Effector CD8-positive, alpha-beta T cell (primary cell): ENCODE measurements at places on chromosomes 12 and 14.
A peak's percentile ranks its signal among the peaks of the same experiment; 100 is the strongest.

DNA sequence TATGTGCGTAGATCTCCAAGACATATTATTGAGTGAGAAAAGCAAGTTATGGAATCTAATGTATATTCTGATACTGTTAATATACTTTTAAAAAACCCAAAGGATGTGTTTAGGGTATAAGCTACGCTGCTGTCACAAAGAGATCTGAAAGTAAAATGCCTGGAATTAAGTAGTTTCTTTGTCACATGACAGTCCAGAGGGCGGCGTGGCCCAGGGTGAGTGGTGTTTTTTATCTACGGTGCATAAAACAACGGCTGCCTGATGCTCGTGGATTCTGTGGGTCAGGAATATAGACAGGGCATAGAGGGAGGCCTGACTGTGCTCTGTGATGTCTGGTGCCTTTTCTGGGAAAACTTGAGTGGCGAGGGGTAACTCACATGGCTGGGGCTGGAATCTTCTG lies 21.3 kb downstream of the TMEM120B start:
- DNase-seq: no peak

- no peak for DNase-seq
Measured at GRCh38 chr12:47189728-47190127, 110.0 kb upstream of the AMIGO2 start.

- DNase-seq: peak; percentile 80
Measured at GRCh38 chr12:14769969-14770495, 33.2 kb downstream of the WBP11 start.

- no peak for DNase-seq
Measured at GRCh38 chr12:129305851-129306250, 452.6 kb downstream of the GLT1D1 start.

- DNase-seq: no peak
Measured at GRCh38 chr12:27554421-27555186, 30.6 kb downstream of the PPFIBP1 start.

DNA sequence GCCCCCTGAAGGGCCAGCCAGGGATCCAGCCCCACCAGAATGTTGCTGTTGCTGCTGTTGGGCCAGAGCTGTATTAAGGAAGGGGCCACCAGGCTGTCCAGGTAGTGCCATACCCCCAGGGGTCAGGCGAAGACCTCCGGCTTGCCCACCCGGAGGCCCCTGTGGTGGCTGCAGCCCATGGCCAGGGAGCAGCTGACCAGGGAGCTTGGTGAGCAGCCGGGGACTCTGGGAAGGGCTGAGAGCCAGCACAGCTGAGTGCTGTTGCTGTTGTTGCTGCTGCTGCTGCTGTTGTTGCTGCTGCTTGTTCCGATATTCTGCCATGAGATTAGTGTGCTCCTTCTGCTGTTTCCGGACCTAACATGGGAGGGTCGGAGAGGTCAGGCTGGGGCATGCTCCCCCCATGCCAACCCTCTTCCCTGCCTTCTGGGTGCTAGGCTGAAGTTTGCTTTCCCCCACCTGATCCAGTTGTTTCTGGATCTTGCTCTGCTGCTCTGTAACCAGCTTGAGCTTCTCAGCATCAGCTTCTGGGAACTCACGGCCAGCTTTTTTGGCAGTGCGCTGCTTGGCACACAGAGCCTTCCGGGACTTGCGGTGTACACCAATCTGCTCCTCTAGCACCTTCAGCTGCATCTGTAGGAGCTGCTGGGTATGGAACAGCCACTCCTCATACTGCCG lies 15.2 kb upstream of the PRKAG1 start:
- DNase-seq: no peak

- DNase-seq: no peak
Measured at GRCh38 chr12:52011602-52012214, 5.0 kb downstream of the TAMALIN start.

DNA sequence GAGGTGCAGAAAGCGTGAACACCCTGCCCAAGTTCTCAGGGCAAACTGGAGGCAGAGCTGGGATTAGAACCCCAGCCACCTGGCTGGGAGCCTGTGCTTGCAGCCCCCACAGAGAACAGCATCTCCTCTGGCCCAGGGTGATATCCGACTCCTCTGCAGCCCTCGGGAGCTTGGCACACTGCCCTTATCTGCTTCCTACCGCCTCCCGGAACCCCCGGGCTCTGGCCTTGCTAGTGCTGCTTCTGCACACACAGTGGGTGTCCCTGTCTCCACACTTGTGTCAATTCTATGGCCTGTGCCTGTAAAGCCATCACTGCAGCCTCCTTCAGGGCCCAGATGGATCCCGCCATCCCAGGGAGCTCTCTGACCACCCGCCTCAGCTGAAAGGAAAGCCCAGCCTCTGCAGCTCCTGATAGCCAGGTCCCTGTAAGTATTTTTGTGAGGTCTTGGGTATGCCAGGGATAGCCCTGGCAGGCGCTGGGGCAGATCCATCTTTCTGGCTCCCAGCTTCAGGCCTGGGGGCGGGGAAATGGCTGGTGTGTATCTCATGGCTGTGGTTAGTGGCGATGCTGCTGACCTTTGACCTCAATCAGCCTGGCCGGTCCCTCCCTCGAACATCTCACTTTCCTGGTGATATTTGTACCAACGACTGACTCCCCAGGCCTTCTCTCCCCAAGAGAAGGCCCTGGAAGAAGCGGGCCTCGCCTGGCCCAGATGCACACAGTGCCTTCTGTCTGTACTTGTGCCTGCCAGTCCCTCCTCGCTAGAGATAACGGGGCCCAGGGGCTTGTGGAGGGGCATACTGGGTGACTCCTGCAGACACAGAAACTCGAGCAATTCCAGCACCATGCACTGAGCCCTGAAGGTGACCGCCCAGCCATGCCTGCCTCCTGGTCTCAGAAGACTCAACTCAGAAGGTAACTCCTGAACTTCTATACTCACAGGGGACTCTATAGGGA lies 183.8 kb downstream of the CALM1 start:
- DNase-seq: no peak

DNA sequence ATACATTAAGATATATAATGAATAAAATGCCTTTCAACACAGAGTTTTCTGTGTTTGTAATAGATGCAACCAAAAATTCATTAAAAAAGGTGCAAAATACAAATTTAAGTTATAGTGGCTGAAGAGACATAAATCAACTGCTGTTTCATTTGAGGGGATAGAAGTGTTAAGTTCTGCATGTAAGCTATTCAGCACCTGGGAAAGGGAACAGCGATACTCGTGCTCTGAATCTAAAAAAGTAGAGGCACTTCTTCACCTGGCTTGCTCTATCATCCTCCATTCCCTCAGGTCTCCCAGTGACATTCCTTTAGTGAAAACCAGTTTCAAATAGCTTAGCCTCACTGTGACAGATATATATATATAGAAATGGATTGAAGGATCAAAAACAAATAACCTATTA lies 222.6 kb downstream of the ACSS3 start:
- DNase-seq: no peak

- no peak for DNase-seq
Measured at GRCh38 chr14:53355581-53356112, 202.5 kb upstream of the DDHD1 start.

GRCh38 chr12:13144266-13144828 lies 40.9 kb upstream of the GSG1 start:
- no peak for DNase-seq

- no peak for DNase-seq
Measured at GRCh38 chr12:15225136-15225862, 4.1 kb upstream of the RERG start.

- no peak for DNase-seq
Measured at GRCh38 chr12:107351713-107352112, 258.4 kb upstream of the CRY1 start.

DNA sequence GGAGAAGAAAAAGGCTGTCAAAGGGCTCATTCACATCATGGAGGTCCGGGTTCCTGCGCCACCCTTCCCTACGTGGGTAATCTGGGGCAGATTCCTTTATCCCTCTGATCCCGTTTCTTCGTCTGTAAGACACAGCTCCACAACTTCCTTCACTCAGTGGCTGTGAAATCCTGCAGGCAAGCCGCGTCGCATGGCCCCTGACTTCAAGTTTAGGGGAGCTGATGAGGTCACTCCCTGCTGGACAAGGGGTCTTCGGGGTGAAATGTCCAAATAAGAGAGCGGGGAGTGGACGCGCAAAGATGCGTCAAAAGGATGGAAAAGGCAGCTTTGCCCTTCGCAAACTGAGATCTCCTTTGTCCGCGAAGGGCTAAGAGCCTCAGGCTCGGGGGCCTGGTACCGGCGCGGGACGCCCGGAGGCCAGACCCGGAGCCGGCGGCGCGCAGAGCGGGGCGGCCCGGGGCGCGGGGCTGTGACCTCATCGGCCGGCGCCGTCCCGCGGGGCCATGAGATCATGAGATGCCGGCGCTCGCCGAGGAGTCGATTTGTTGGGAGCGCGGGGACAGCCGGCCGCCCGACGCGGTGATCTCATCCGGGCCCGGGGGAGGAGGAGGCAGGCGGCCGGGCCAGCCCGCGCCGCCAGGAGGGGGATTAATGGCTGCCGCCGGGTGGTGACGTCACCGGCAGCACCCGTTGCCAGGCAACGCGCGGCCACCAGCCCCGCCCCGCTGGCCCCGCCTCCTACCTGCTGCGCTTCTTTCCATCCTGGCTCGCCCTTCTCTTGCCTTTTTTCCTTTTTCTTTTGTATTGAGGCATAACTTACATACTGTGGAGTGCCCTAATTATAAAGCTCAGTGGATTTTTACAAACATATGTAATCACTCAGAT lies 62.1 kb downstream of the HRK start:
- DNase-seq: peak; percentile 86

DNA sequence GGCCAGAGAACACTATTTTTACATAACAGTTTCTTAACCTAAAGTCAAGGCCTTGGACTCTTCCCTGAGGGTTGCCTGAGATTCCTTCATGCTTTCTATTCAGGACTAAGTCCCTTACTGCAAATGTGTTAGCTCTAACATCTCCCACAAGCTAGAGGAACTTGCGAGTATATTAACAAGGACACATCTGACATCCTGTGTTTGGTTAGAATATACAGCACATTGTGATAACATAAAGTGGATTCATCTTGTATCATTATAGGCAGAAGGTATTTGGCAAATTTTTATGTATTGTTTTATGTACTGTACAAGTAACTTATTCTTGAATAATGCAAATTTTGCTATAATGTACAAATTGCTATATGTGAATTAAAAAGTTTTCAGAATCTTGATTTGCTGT lies 45.5 kb downstream of the SH2B3 start:
- DNase-seq: no peak

DNA sequence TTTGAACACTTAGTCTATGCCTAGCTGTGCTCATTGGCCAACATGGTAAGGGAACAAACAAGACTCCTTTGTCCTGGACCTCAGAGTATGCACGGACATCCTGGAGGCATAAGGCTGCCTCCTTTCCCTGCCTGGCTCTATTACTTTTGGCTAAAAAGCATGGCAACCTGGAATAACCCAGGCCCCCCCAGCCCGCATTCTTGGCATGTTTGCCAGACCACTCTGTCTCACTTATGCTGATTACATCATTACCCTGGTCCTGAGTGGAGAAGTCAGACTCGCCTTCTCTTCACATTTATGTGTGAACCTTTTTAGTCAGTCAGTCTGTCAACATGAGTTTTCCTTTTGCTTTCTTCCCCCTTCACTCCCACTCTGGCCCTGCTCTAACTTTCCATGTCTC lies 58.0 kb upstream of the ELK3 start:
- no peak for DNase-seq

DNA sequence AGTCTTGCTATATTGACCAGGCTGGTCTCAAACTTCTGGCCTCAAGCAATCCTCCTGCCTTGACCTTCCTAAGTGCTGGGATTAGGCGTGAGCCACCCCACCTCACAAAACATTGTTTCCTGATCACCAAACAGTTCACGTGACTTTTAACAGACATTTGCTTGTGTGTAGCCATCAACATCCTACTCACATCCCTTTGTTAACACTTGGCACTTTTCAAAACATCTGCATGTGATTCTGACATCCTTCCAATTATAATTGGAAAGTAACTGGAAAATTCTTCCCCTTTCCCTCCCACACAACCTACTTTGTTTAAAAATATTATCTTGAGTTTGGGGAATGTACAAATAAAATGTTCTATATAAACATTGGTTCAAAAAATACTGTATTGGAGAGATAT lies 317.9 kb downstream of the PCNX1 start:
- DNase-seq: no peak

GRCh38 chr14:27392153-27392552 lies 794.3 kb upstream of the NOVA1 start:
- no peak for DNase-seq

DNA sequence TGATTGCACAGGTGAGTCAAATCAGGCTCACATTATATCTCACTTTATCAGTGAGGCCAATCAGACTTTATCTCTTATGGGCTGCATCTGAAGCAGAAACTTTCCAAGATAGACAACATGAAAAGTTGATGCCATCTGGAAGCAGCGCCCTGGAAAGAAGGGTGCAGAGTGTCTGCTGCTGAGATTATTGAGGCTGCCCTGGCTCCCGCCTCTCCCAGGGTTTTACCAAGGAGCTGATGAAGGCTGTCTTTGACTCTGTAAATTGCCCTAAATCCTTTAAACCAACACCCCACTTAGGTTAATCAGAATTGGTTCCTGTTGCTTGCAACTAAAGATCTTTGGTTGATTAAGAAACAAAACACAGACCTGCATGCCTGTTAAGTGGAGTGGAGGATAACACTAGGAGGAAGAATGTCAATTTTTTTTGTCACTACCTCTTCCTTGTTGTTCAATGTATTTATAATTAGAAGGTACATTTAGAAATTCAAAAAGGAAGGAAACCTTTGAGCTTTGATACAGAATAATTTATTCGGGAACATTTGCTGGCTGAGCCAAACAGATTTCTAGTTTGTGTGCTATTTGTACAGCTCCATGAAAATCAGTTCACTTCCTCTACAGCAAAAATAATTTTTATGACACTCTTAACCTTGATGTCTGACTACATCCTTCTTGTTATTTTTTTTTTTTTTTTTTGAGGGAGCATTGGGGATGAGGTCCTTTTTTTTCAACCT lies 104.1 kb downstream of the VEZT start:
- no peak for DNase-seq

GRCh38 chr14:100907240-100907639 lies 3.7 kb upstream of the RTL1 start:
- DNase-seq: no peak

DNA sequence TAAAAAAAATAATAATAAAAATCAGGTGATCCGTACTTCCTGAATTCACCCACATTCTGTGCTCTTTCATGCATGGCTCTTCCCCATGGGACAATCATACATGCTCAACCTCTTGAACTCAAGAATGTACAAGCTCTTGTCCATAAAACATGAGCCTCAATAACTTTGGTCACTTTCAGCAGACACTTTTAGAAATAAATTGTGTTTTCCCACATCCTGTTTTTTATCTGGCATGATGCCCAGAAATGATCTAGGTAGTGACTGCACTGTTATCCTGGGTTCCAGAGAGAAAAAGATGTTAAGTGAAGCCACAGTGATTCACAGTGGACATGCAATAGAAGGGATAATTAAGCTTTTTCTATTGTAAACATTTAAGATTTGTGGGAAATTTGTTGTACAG lies 537.6 kb upstream of the TMEM132C start:
- no peak for DNase-seq
